Left kidney (tissue), 8 donors: ENCODE measurements at places on chromosomes 13 and 19.

DNA sequence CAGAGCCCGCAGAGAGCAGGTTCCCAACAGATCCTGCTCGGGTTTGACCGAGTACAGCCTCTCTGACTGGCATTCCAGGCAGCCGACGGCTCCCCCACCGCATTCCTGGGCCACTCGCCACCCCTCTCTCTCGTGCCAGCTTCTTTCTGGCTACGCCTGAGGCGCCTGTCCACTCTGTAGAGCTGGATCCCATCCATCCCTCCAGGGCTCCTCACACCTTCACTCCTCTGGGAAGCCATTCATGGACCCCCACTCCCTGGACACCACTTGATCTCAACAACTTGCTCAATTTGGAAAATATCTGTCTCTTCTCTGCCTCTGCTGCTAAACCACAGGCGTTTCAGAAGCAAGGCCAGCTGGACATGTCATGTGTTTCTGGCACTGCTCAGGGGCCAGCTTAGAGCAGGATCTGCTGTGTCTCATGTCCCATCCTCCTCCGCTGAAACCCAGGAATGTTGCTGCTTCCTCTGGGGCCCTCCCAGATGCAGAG, 30.6 kb upstream of the ATP1A3 start:
- no peak for DNase-seq

- DNase-seq = no peak
These were observed 32.5 kb downstream of the ZC3H4 start for GRCh38 chr19:47081095-47081494.

DNA sequence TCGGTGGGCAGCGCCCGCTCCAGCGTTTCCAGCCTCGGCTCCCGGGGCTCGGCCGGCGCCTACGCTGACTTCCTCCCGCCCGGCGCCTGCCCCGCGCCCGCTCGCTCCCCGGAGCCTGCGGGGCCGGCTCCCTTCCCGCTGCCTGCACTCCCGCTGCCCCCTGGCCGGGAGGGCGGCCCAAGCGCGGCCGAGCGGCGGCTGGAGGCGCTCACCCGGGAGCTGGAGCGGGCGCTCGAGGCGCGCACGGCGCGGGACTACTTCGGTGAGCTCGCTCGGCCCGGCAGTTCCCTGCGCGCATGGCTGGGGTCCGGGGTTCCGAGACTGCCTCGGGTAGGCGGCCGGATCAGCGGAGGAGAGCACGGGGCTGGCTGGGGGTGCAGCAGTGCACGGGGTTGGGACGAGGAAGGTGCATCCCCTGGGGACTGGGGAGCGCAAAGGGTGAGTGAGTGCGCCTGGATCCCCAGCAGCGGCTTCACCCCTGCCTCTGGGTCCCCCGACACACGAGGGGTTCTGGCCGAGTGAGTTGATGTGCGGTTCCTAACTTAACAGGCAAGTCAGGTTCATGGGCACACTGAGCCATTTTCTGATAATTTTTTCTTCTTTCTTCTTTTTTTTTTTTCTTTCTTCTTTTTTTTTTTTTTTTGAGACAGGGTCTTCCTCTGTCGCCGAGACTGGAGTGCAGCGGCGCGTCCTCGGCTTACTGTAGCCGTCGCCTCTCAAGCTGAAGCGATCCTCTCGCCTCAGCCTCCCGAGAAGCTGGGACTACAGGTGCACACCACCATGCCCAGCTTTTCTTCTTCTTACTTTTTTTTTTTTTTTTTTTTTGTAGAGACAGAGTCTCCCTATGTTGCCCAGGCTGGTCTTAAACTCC, 1.1 kb downstream of the WTIP start:
- peak; percentile 27 for DNase-seq

- no peak for DNase-seq
These were observed 191.9 kb upstream of the MIR17HG start for GRCh38 chr13:91155512-91156114.

GRCh38 chr13:45954836-45955800, 97.4 kb downstream of the ZC3H13 start:
- DNase-seq = no peak

- no peak for DNase-seq
These were observed 72.3 kb downstream of the LATS2 start for GRCh38 chr13:20988909-20989655.

DNA sequence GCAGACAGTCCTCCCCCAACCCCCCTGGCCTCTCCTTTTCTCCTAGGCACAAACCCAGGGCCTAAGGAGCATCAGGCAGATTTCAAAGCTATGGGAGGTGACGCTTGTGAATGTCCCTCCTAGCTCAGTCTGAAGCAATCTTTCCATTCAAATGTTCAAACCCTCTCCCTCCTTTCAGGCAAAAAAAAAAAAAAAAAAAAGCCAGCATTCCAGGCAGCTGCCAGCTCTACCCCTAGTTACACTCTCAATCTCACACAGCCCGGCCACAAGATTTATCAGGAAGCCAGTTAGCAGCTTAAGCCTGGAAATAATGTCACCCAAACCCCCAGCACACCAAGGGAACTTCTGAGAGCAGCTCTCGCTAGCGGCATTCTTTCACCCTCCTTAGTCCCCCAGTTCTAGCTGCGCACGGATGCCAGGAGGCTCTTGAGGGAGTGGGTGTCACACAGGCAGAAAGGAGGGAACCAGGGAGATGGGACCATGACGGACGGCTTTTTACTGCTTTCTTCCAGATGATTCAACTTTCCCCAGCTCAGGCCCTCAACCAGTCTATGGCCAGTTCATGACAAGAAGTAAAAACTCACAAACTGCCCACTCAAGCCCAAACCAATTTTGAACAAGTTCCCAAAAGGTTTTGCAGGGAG, 6.3 kb downstream of the SH3GL1 start:
- DNase-seq = no peak

DNA sequence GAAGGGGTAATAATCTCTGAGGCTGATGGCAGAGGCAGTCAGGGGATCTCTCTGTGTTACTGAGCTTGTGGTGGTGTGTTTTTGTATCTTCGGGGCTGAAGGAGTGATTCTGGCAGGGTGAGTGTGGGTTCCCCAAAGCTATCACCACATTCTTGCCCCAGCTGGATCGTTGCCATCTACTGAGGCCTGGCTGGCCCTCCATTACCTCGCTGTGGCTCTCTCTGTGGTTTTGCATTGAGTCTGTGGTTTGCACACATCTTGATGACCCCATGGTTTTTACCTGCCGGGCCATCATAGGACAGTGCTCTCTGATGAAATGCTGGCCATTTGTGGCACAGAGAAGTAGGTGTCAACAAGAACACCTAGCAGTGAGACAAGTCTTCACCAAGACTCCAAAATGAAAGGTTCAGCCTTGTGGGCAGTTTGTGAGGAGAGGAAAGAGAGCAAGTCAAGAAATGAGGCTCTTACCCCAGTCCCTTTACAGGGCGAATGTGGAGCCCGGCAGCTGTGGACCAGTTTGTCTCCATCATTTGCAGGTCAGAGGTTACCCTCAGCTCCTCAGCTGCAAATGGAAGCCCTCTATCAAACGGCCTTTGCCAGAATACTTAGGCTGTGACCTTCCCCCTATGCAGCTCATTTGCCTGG, 69.0 kb upstream of the NPAS1 start:
- DNase-seq = no peak

DNA sequence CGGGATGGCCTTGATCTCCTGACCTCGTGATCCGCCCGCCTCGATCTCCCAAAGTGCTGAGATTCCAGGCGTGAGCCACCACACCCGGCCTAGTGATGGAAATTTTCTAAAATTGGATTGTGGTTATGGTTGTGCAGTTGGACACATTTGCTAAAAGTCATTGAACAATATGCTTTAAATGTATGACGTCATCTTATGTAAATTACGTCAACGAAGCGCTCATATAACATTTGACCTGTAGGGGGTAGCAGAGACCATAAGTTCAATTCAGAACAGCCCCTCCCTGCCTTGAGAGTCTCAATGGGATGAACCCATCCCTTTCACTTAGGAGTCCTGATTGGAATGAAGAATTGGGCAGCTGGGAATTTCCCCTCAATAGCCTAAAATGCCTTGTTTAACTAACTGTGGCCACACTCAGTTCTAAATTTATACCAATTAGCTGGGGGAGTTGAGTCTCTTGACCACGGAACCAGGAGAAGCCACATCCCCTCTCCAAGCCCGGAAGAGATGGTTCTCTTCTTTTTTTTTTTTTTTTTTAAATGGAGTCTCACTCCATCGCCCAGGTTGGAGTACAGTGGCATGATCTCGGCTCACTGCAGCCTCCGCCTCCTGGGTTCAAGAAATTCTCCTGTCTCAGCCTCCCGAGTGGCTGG, 15.2 kb upstream of the TLE6 start:
- DNase-seq = peak; percentile 86

DNA sequence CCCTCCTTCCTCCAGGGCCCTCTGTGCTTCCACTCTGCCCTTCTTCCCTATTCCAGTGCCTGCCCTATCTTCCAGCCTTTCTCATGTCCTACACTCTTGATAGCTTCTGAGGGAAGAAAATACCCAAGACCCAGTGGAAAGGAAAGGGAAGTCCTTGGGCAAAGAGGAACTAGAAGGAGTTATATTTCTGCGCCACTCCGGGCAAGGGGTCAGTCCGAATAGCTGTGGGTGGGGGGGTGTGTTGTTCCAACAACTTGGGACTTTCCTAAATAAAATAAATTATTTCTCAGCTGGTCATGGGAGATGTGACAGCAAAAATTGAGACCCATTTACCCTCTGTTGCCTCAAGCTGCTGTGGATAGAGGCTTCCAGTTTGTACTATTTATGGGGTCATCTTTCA, 23.2 kb downstream of the CABP5 start:
- DNase-seq = no peak

DNA sequence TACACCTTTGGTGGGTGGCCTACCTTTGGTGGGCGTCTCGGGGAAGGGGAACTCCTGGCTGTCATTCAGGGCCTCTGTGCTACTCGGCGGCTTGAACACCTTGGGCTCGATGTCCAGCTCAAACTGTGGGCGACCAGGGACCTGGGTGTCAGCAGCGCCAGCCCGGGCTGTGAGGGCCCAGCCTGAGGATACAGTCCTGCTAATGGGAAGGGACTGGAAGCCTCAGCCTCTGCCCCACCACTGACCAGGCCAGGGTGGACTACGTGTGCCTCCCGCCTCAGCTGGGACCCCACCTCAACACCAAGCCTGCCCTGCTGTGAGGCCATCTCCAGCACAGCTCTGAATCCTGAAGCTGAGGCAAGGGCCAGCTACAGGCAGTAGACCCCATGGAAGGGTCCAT, 7.7 kb downstream of the TMEM259 start:
- no peak for DNase-seq

DNA sequence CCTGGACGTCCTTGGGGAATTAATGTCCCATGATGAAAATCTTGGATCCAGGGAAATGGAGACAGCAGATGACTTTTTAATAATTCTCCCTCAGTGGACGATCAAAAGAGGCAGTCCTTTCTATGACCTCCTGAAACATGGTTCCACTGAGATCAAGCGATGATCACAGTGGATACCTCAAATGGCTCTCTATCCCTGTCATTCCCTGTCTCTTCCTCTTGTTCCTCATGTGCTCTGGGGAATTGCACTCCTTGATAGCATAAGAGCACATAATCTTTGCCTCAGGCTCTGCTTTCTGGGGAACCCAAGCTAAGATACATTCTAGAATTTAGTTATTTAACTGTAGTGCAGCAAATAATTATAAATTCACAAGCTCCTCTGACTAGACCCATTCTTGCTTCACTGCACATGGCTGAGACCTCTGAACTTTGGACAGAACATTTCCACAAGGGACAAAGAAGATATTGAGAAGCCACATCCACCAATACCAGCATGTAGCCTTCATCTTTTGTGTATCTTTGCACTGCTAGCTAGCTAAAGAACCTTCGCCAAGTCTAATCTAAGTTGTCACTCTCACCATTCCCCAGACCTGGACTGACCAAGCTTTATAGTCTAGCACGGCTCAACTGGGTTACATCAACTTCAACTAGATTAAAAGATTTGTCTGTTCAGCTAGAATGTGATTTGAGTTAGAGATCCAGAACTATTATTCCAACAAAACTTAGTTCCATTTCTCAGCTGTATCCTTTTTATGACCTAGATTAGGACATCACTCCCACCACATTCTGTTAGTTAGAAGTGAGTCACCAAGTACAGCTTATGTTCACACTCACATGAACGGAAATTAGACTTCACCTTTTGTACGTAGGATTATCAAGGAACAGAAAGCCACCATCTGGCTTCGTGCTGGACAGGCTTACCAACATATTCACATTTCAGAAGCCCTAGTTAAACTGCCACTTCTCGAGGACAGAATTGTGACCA, 142.7 kb downstream of the SUCLA2 start:
- no peak for DNase-seq

DNA sequence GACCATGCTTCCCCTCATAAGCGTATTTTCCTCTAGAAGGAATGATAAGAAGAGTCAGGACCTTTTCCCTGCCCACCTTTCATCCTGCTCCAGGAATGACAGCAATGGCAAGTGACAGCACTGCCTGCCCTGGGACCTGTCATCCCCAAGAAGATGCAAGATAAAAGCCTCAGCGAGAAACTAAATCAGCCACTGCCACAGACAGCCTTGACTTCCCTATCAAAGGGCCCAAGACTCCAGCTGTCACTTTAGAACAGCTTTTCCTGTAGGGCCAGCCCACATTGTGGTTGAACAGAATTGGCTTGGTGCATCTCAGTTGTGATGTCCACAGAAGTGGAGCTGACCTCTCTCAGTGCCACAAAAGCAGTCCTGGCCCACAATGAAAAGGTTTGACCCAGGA, 1.1 kb downstream of the RAB8A start:
- no peak for DNase-seq

- DNase-seq = no peak
These were observed 35.1 kb downstream of the RNF6 start for GRCh38 chr13:26186995-26187394.

DNA sequence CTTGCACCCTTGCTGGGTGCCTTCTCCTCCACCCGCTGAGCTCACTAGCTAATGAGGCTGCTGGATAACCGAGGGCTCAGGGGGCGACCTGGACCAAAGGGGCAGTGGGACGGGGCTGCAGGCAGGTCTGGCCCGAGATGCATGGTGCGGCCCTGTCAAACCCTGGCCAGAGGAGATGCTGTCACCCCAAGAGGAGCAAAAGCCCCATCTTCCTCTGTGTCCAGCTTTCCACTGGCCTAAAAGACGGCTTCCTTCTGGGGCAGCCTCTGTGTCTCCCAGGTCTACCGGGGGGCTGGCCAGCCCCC, 261.8 kb downstream of the TBC1D4 start:
- no peak for DNase-seq

DNA sequence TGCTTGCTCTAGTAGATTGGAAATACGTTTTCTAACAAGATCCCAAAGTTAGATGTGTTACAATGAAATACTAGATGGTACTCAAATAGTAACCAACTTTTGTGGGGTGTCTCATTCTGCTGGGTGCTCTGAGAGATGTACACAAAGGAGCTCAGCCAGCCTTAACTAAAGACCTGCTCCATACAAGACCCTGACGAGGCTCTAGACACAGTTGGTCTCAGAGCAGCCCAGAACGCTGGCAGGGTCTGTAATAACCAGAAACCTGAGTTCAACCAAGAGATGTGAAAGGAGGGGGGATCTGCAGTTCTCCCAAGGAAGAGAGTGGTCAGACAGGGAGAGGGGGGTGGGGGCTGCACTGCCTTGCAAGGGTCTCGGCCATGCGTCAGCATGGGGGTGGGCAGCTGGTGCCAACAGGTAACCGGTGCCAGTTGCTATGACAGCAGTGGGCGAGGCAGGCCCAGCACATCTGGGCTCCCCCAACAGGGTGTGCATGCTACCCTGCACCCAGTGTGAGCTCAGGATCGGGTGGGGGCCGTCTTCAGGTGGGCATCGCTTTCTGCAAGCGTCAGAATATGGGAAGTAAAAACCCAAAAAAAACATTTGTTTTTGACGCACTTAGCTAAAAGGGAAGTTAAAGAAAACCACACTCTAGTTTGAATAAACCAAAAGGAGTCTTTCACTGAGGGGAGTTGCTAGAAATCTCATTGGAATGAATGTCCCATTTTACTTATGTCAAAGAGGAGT, 68.0 kb upstream of the GPR183 start:
- DNase-seq = no peak

- no peak for DNase-seq
These were observed 4.4 kb downstream of the ZNF284 start for GRCh38 chr19:44076325-44076724.
